ENCODE measurements at places on chromosomes 2 and 18.

DNA sequence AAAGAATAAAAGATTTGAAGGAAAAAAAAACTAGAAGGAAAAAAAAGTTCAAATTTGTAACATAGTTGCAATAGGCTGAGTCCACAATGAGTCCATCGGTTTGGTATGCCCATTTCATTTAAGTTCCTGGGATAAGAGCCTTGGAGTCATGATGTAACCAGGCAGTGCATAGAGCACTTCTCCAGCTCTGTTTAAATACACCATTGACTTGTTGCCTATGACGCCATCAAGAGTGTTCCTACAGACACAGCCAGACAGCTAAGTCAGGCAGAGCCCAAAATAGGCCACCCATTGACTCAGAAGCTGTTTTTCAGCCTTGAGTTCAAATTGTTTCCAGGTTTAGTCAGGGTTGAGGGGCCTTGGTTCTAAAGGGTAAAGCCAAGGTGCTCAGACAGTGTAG is 44.9 kb downstream of the SOCS6 start:
- DNase-seq, result no peak

GRCh38 chr18:33010149-33010548 is 237.3 kb upstream of the KLHL14 start:
- DNase-seq, result no peak

- DNase-seq, result no peak
Observed at GRCh38 chr2:20141806-20142205, 83.1 kb downstream of the SDC1 start.

DNA sequence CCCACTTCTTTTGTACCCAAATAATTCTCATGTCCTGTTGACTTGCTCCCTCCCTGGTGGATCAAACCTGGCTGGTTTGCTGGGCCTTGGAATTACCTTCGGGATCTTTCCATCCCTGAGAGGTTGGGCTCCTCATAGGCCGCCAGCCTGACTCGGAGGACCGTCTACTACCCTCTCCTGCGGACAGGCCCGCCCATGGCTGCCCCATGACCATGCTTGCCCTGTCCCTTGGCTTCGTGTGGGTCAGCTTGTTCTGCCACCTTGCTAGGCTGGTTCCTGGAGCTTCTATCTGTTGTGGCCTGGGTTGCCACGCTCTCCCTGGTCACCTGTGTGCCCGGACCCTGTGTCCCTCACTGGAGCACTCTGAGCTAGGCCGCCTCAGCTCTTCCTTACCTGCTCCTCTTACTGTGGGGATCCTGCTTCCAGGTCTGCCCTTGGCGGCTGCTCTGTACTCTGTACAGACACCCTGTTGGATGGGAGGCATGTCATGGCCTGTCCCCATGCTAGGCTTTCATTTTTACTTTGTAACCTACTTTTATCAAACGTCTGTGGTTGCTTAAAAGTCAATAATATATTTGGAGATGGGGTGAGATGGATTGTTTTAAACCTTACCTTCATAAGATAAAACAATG is 29.7 kb upstream of the FHL2 start:
- DNase-seq, result no peak

GRCh38 chr18:74500372-74500771 is 4.2 kb downstream of the CNDP2 start:
- no peak for DNase-seq

DNA sequence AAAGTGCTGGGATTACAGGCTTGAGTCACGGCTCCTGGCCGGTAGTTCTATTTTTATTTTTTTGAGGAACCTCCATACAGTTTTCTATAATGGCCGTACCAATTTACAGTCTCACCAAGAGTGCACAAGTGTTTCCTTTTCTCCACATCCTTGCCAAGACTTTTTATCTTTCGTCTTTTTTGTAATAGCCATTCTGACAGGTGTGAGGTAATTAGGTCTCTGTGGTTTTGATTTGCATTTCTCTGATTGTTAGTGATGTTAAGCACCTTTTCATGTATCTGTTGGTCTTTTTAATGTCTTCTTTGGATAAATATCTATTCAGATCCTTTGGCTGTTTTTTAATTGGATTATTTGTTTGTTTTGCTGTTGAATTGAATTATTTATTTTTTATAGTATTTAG is 9.3 kb downstream of the ARMC9 start:
- no peak for DNase-seq

- DNase-seq, result no peak
Observed at GRCh38 chr2:12412898-12413305, 303.8 kb upstream of the TRIB2 start.

DNA sequence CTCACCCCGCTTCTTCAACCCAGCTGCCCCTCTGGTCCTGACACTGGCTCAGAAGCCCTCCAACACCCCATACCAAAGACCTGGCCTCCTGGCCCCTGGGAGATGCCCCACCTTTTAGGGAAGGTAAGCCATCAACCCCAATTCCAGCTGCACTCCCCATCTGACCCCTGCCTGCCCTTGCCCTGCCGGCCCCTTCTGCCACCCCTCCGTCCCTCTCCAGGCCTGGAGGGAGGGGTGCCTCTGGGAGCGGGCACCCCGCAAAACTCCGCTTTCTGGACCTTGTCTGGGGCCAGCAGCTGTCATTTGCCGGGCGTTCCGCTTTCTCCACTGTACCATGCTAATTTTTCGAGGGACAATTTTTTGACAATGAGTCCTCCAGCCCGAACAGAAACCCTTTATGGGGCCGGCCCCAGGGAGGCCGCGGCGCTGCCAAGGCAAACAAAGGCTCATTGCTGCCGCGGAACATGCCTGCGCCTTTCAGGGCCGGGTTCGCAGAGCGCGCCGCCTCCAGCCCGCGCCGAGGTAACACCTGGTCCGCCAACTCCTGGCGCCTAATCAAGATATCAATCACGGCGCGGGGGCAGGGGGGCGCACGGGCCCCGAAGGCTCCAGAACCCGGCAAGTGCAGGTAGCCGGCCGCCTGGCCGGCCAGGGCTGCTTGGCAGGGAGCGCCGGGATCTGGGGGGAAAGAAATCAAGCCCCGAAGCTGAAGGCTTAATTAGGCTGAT is 96.0 kb downstream of the INHBB start:
- peak; percentile 68 for DNase-seq

DNA sequence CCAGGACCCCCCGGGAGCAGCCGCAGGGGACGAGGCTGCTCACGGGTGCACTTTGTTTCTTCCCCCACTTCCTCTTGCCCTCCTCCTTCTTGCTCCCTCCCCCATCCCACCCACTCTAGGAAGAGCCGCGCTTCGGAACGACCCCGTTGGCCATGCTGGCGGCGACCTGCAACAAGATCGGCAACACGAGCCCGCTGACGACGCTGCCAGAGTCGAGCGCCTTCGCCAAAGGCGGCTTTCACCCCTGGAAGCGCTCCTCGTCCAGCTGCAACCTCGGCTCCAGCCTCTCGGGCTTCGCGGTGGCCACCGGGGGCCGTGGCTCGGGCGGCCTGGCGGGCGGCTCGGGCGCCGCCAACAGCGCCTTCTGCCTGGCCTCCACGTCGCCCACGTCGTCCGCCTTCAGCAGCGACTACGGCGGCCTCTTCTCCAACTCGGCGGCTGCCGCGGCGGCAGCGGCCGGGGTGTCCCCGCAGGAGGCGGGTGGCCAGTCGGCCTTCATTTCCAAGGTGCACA is 1.3 kb downstream of the SP9 start:
- DNase-seq, result peak; percentile 81

- DNase-seq, result no peak
Observed at GRCh38 chr18:67954594-67954993, 438.1 kb upstream of the DSEL start.

DNA sequence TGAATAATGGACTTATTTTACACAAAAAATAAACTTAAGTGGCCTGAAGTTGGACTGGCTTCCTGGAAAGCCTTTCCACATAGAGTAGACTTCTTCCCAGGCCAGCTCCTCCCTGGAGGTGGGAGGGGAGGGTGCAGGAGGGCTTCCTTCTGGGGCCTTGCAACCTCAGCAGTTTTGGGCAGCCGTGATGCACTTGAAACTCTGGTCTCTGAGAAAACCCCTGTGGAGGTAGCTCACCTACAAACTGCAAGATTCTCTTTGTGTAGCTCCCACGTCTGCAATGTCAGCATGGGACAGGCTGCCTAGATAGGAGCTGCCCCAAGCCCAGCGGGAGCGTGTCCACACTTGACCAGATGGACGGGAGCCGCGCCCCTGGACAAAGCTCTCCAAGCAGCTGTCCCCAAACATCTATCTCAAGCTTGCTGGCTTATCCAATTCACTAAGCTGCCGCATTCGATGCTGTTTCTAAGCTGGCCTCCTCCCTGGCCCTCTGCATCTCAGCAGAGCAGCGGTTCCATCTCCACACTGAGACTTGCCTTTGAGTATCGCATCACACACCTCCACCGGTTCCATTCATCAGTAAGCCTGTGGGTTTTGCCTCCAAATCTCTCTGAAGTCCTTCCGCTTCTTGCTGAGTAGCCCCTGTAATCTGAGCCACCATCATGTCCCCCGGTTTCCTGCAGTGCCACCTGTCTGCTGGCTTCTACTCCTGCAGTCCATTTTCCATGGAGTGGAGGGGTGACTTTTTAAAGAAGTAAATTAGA is 1.6 kb upstream of the LPIN1 start:
- DNase-seq, result no peak

DNA sequence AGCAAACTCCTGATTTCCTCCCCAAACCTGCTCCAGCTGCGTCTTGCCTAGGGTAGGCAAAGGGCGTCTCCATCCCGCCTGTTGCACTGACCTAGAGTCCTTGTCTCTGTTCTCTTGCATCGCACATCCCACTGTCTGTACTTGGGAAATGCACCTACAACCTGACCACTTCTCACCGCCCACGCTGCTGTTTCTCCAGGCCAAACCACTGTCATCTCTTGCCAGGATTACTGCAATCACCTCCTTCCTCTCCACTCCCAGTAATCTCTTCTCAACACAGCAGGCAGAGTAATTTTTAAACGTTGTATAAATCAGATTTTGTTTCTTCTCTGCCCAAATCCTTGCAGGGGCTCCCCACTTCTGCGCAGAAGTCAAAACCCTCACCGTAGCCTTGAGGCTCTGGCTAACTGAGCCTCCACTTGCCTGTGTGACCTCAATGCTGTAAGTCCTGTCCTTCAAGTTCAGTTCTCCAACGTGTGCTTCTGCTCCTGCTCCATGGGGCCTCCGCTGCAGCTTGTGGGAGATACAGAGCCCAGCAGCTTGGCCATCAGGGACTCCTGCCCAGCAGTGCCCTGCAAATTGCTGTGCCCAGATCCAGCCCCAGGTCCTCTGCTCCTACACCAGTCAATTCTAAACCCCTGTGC is 27.7 kb upstream of the SEMA4C start:
- DNase-seq, result no peak

DNA sequence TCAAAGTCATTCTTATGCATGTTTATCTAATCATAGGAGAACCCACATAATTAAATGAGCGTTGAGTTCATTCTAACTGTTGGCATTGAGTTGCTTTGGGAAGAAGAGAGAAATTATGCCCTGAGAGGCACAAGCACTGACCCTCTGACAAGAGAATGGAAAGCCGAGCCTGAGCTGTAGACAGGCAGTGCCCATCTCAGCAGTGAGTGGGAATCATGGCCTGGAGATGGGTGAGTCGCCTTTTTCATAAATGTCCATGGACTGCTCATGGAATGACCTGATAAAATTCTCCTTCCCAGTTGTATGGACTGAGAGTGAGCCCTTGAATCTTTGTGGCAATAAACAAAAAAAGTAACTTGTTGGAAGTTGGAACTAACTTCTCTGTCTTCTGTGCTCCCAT is 21.4 kb upstream of the MYO3B start:
- DNase-seq, result no peak

GRCh38 chr2:166376873-166377272 is 1.1 kb upstream of the SCN9A start:
- DNase-seq, result no peak

- no peak for DNase-seq
Observed at GRCh38 chr18:21865043-21865442, 124.5 kb downstream of the MIB1 start.
